ENCODE measurements at places on chromosomes 5 and 9. TPM values are rescaled to one million over a fixed set of nuclear protein-coding genes. Genes with fewer than 3 reads are reported as not detected.
A peak's percentile ranks its signal among the peaks of the same experiment; 100 is the strongest.

DNA sequence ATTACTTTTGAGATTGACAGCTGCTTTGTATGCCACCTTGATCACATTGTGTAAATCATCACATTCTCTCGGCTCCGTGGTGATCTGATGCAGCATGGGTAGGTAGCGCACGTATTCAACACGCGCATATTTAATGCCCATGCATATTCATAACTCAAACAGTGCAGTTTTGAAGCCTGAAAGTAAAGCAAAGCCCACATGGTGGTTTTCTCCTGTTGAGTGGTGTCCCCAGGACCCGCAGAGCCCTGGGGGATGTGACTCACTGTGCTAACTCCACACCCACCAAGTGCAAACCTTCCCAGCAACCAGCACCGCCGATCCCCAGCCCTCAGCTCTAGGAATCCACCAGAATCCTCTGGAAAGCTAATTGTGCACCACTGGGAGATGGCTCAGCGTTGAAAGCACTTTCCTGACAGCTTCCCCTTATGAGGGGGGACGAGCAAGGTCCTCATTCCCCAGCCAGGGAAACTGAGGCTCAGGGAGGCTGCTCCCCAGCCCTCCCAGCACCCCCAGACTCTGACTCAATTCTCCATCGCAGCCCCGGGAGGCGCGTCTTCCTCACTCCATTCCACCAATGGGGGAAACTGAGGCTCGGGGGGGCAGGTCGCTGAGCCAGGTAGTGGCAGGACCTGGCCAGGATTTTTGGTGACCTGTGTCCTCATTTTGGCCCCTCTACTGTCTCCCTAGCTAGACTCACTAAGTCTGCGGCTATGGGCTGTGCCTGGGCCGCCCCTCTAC lies 46.4 kb downstream of the SARDH start:
- DNase-seq: no peak

- no peak for DNase-seq
Measured at GRCh38 chr5:149887622-149888183, 56.9 kb downstream of the PDE6A start.

GRCh38 chr5:157350939-157351801 lies 85.2 kb downstream of the CYFIP2 start:
- no peak for DNase-seq

- no peak for DNase-seq
Measured at GRCh38 chr5:66209350-66209749, 65.2 kb downstream of the SREK1 start.

GRCh38 chr9:137445930-137446431 lies 4.8 kb upstream of the ENTPD8 start:
- DNase-seq: no peak

NME5 gene
- 14.7 TPM for total RNA-seq

GRM6 gene
- total RNA-seq: 0.27 TPM

PLCXD3 gene
- 10.6 TPM for total RNA-seq

DNA sequence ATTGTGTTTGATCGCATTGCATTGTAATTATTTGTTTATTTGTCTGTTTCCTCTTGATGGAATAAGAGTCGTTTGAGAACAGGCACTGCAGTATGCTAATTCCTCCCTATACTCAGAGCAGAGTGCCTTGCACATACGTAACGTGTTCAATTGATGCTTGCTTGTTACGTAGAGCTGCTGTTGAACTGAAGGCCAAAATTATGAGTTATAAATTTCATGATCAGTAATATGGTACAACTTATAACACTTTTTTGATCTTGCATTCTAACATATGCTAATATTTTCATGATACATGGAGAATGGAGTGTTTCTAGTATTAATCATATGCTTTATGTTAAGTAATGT lies 26.5 kb upstream of the LIFR start:
- no peak for DNase-seq

- DNase-seq: no peak
Measured at GRCh38 chr5:81906086-81906485, 65.7 kb upstream of the ATG10 start.

GRCh38 chr5:90644132-90644531 lies 85.5 kb downstream of the ADGRV1 start:
- no peak for DNase-seq

DNA sequence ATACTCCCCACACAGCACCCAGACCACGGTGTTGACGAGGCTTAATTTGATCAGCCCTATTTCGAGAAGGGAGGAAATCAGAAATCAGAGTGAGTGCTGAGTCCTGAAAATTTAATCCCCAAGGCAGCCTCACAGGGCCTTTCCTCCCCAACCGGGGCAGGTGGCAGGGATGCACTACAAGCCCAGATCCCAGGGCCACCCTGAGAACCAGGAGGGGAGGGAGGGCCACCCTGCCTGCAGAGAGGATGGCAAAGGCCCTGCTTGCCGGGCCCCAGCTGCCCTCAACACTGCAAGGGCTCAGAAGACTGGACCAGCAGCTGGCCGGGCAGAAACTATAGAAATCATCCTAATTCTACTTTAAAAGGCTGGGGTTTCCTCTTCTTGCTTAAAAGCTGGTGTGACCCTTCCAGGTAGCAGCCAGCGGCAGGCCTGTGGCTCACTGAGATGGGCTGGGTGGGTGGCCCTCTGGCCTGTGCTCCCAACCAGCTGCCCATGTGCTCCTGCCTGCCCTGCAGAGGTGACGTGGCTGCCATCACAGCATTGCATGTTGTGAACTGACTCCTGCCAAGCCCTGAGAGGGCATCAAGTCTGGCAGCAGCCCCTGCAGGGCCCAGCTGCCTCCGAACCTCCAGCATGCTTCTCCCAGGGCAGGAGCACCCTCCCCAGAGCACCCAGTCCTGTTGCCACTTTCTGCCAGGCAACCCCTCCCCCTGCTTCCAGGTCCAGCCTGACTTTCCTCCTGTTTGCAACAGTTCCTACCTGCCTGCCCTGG lies 122.8 kb downstream of the ADAMTS2 start:
- no peak for DNase-seq

LCN1 gene
- not detected for total RNA-seq

- peak; percentile 68 for DNase-seq
Measured at GRCh38 chr9:6645355-6646292, at the start of gene GLDC. Gene GLDC (minus strand): TSS chr9:6645729. CDS start chr9:6645499, 230 bp downstream.

DNA sequence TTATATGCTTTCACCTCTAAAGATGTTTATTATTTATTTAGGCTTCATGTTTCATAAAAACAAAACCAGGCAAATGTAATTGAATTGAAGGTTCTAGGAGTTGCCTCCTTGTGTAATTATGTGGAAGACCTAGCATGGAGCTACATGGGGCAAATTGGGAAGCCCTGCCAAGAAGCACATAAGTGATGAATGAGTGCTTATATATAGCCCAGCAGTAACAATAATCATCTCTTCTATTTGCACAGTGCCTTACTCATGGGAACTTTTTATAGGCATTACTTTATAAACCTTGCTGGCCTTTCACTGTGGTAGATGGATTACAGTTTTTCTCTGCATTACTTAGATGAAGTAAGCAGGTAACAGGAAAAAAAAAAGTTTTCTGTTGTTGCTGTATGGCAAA lies 40.0 kb upstream of the GRAMD2B start:
- no peak for DNase-seq

ANKRD34B gene
- total RNA-seq: 0.27 TPM

PCDHGB1 gene
- total RNA-seq: 16.8 TPM

GRCh38 chr5:175290379-175290778 lies 153.6 kb downstream of the DRD1 start:
- DNase-seq: no peak

DNA sequence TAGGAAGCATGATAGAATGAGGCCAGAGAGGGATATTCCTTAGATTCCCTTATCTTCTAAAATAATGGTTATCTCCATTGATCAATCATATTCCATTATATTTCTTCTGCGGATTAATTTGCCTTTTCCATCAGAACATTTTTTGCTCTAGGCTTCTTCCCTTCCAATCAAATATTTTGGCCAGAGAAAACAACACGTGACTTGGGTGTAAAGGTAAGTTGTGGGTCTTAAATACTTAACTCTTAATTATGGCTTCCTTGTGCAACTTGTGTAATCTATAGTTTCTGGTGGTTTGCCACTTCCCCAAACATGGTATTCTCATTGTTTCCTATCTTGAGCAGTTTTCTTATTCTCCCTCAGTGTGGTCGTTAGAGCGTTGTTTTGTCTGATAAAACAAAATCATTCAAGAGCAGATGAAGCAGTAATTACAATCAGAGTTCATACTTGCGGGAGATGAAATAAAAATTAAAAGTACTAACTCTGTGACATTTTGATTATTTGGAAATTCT lies 889.3 kb downstream of the MAT2B start:
- no peak for DNase-seq

SH3GL2 gene
- 80.8 TPM for total RNA-seq

- DNase-seq: no peak
Measured at GRCh38 chr5:9388941-9389674, 156.8 kb downstream of the SEMA5A start.

DNA sequence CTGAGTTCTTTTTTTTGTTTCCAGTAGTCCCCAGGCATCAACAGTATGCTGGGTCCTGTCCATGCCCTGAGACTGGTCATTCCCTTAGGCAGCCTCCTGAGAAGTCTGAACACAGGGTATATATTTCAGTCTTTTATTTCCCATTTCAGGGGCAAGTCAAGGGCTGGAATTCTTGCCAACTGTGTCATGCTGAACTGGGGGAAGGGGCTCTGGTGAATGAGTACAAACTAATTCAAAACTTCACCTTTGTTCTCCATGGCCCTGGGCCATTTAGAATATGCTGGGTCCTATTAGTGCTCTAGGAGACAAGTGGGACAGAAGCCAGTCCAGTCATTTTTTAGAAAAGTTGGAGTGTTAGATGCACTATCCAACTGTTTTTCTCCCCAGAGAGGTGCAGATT lies 170.3 kb downstream of the TMC1 start:
- DNase-seq: no peak

GRCh38 chr9:16417749-16418148 lies 452.7 kb downstream of the BNC2 start:
- DNase-seq: no peak

DNA sequence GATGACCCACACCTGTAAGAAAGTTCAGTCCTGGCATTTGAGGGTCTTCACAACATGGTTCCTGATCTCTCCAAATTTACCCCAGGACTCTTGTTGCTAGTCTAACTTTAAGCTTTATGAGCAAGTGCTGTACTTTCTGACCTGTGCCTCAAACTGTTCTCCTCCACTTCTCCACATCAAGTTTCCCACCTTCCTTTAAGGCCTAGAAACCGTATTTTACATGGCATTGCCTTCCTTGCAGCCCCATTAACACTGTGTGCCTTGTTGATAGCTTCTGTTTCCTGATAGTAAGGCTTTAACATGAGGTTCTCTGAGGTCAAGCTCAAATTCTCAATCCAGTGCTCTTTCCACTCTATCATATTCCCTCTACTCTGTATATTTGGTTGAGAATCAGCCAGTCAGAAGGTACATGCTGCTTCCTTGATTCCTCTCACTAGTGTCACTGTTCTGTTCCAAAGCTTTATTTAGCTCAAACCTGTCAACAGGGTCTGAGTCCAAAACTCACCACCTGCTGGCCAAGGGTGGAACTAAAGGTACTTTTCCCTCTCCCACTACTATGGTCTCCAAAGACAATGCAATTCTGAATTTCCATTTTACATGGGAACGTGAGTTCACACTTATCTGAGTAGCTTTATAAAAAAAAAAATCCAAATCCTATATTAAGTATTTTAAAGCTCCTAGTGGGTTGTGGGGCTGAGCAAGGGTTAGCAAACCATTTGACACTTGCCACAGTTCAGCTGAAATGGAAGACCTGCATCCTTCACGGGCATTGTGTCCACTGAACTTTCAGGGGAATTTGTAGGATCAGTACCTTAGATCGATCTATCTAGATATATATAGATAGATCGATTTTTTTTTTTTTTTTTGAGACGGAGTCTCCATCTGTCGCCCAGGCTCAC lies 21.1 kb downstream of the VCP start:
- DNase-seq: peak; percentile 90

SLC31A2 gene
- 4.9 TPM for total RNA-seq

CFAP77 gene
- 0.36 TPM for total RNA-seq
